ENCODE measurements at places on chromosomes 7 and 10.
A peak's percentile ranks its signal among the peaks of the same experiment; 100 is the strongest.

DNA sequence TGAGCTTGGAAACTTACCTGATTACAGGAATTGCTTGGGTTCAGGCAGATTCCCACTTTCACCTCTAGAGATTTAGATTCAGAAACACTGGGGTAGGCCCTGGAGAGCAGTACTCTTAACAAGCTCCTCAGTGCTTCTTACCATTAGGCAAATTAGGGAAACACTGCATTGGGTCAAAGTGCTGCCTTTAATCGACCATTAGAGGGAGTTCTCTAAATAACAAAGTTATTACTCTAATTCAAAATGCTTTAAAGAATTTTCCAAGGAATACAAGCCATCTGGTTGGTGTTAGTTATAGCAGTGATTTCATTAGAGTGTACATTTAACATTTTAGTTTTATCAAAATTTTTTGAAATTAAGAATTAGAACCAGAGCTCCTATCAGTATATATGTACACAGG is 324.5 kb downstream of the GFRA1 start:
- DNase-seq = no peak

- DNase-seq = no peak
Measured at GRCh38 chr7:39085590-39086049, 107.9 kb downstream of the POU6F2 start.

DNA sequence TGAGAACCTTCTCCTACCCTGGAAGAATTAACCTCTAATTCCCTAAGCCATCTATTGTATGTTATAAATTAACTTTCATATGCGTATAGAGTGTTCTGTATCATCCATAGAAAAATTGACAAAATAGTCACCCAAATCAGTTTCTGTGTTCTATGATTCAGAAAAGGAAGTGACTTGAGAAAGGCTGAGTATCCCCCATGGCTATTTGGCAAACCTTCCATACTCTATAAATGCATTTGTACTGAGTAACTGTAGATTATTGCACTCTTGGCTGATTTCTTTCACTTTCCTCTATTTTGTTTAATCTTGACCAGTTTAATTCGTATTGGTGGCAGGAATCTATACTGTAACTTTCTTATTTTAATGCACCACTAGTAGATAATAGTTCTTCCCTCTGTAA is 182.2 kb downstream of the HTR7 start:
- peak; percentile 41 for DNase-seq

DNA sequence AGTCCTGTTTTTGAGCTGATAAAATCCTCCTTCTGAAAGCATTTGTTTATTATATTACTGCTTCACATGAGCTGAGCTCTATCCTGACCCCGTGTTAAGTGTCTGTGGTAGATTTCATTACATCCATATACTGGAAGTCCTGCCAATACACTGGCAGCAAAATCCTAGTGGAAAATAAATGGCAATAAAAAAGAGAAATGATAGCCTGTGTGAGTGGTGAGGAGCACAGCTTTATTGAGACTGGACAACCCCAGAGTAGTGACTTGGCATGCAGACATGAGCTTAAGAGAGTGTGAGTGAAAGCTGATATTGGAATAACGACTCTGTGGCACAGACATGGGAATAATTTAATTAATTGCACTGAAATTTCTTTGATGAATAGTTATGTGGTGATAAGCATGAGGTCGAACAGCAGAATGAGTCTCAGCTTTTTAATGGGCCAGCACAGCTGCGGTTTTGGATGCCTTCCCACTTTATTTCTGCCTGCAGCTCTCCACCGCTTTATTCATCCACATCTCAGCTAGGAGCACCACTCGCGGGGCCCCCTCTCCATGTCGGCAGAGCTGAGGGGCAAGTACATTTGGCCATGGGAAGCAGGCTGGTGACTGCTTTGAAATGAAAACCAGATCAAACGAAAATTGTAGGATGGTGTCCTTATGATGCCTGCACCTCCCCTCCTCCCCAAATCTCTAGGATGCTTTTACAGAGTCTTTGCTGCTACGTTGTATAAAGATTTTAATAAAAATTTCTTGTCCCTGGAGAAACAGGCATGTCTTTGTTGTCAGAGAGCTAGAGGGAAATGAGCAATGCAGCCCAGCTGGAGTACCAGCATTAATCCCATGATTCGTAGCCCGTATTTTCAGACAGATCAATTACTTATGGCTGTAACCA is 494.3 kb downstream of the AUTS2 start:
- DNase-seq = peak; percentile 73

DNA sequence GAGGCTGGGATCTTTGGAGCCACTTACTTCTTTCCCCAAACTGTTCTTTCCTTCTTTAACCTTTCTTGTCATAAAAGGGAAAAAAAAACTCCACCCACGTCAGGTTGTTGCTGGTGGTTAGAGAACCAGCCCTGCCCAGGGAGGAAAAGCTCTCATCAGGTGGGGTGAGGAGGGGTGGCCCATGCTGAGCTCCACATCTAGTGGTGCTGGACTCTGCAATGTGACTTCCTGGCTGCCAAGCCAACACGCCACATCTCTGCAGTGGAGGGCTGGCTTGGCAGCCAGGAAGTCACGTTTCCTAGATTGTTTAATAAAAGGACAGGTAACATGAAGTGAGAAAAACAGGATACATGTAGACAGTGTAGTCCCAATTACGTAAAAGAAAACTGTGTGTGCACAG is 37.4 kb downstream of the WIPF3 start:
- DNase-seq = no peak

- no peak for DNase-seq
Measured at GRCh38 chr10:2111965-2112364, 374.6 kb upstream of the ADARB2 start.

DNA sequence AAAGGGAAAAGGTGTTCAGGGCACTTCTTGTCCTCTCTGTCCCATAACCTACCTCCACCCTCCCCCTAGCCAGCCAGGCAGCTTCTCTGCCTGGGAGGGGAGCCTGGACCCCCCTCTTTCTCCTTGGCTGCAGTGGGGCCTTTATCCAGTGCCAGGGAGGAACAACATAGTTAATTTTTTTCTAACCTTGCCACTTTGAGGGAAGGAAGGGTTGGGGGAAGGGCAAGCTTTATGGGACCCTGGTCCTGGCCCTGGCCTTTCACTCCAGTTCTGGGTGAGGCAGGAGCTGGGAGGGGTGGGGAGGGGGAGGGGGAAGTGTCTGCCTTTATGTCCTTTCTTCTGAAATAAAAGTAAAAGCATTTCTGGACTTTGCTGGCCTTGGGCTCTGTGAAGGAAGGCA is 4.5 kb downstream of the VGF start:
- DNase-seq = no peak

DNA sequence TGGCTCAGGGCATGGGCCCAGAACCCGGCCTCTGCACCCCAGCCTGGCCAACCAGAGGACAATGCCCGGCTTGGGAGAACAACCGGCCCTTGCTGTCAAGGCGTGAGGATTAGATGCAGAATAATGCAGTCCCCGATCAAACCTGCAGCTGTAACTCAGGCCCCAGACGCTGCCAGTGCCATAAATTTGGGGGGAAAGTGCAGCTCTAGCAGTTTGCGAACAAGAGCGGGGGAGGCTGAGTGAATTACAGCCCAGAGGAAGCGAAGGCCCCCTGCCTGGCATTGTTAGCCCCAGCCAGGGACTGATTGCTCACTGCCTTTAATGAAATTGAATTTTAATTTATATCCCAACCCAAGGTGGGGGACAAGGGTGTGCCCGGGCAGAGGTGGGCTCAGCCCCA is 38.0 kb upstream of the GNA12 start:
- DNase-seq = no peak

DNA sequence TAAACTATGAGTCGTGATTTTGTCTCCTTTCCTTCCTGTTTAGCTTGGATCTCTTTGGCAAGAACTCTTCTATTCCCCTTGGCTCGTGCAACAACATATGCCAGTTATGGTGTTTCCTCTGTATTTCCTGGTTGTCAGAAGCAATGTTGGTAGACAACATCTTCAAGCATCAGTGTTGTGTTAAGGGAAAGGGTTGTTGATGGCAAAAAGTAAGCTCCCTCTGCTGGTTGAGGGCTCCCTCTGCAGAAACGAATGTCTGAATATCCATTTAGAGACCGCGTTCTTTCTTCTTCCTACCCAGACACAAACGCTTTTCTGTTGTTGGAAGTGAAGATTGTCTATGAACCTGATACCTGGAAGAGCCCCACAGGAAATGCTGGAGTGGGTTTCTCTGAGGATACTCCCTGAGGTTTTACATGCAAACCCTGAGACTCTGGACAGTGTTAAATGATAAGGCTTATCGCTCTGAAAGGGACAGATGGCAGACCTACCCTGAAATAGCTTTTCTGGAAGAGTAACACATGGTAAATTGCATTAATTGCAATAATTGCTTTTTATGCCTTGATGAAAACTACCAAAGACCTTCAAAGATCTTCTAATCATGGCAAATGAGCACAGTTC is 23.5 kb upstream of the C1QL3 start:
- peak; percentile 11 for DNase-seq

- DNase-seq = no peak
Measured at GRCh38 chr7:4602905-4603842, 78.9 kb upstream of the FOXK1 start.

- DNase-seq = no peak
Measured at GRCh38 chr10:62688971-62689700, 115.4 kb upstream of the ADO start.

DNA sequence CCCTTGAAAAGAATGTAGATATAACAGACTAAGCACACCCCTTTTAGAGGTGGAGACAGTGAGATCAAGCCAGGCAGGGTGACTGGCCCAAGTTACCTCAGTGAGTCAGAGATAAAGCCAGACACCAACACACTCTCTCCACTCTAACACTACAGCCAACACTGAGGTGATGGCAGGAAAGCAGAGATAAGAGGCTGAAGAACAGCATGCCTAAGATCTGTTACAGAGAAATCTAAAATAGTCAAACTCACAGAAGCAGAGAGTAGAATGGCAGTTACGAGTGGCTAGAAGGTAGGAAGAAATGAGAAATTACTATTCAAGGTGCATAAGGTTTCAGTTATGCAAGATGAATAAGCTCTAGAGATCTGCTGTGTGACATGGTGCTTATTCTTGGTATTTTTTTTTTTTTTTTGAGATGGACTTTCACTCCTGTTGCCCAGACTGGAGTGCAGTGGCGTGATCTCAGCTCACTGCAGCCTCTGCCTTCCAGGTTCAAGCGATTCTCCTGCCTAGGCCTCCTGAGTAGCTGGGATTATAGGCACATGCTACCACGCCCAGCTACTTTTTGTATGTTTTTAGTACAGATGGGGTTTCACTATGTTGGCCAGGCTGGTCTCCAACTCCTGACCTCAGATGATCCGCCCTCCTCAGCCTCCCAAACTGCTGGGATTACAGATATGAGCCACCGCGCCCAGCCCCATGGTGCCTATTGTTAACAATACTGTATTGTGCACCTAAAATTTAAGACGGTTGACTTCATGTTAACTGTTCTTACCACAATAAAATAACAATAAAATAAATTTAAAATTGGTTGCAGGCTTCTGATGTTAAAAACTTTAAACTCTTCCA is 28.7 kb downstream of the ICA1 start:
- no peak for DNase-seq

DNA sequence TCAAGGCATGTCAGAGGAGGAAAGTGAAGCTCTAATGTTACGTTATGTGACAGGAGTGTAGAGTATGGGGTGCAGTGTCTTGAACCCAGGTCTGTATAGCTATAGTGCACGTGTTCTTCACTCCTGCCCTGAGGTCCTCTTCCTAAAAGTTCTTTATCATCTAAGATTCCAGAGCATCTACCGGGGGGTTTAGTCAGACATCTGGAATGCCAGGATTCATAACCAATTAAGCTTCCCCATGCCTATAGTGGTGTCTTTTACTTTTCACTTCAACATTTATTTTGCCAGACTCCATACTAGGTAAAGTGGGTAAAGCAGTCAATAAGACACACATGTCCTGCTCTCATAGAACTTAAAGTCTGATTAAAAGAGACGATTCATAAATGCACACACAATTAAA is 22.4 kb downstream of the PPP1R3C start:
- DNase-seq = no peak

- DNase-seq = no peak
Measured at GRCh38 chr10:102835007-102835482, 2.2 kb downstream of the CYP17A1 start.

GRCh38 chr10:59873896-59874295 is 32.5 kb downstream of the CCDC6 start:
- no peak for DNase-seq

DNA sequence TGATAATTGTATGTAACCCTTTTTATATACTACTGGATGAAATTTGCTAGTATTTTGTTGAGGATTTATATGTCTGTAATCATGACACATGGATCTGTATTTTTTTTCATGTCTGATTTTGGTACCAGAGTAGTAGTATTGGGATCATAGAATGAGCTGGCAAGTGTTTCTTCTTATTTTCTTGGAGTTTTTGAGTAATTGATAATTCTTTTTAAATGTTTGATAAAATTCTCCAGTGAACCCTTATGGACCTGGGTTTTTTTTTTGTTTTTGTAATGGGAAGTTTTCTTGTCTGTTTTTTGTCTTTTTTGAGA is 28.4 kb downstream of the ZNF33A start:
- no peak for DNase-seq

GRCh38 chr7:117916309-117916708 is 43.1 kb upstream of the CTTNBP2 start:
- DNase-seq = no peak

DNA sequence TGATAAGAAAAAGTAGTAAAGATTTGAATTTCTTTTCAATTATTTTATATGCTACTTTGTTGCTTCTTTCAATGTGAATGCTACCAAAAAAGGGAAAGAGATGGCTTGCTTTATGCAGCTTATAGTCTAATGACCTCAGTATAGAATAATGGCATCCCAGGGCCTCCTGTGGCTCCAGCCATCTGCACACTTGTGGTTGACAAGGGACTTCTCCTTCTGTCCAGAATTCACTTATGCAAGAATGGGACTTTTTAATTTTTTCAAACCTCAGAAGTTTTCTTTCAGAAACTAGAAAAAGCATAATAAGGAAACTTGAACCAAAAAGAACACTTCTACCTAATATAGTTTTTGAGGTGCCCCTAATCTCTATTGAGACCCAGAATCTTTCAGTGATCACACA is 310.9 kb downstream of the CTNNA3 start:
- DNase-seq = no peak

DNA sequence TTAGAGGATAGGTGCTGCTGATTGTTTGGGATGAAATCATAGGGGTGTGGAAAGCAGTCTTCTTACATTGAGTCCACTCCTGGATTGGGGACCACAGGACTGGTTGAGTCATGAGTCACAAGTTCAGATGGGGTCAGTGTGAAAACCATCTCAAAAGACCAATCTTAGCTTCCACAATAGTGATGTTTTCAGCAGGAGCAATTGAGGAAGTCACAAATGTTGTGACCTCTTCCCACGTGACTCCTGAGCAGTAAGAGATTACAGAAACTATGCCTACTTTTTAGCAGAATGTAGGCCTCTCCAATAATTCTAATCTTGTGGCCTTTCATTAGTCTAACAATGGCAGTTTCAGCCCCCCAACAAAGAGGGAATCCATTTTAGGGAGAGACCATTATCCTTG is 256.9 kb upstream of the CDC14C start:
- DNase-seq = no peak

Measured in stromal cell of bone marrow (primary cell).